Amniotic epithelial cell (primary cell): ENCODE measurements at places on chromosomes 13 and 19.

DNA sequence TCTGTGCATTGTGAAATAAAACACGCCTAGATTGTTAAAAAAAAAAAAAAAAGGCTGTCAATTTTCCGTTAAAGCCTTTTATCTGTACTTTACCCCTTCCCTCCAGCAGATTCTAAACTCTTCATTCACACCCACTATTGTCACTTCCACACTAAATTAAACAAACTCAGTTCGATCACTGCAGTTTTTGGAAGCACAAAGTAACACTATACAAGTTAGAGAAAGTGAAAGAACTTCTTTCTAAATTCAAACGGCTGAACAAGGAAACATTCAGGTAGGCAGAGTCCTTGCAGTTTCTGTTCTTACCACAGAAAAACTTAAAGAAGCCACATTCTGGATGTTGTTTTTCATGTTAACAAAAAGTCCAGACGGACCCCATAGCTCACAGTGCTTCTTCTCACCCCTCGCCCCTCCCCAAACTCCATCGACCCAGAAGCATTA is 27.5 kb upstream of the UBE2L5 start:
- peak; percentile 17 for DNase-seq

GRCh38 chr19:48499316-48500090 is 12.1 kb downstream of the LMTK3 start:
- no peak for DNase-seq

DNA sequence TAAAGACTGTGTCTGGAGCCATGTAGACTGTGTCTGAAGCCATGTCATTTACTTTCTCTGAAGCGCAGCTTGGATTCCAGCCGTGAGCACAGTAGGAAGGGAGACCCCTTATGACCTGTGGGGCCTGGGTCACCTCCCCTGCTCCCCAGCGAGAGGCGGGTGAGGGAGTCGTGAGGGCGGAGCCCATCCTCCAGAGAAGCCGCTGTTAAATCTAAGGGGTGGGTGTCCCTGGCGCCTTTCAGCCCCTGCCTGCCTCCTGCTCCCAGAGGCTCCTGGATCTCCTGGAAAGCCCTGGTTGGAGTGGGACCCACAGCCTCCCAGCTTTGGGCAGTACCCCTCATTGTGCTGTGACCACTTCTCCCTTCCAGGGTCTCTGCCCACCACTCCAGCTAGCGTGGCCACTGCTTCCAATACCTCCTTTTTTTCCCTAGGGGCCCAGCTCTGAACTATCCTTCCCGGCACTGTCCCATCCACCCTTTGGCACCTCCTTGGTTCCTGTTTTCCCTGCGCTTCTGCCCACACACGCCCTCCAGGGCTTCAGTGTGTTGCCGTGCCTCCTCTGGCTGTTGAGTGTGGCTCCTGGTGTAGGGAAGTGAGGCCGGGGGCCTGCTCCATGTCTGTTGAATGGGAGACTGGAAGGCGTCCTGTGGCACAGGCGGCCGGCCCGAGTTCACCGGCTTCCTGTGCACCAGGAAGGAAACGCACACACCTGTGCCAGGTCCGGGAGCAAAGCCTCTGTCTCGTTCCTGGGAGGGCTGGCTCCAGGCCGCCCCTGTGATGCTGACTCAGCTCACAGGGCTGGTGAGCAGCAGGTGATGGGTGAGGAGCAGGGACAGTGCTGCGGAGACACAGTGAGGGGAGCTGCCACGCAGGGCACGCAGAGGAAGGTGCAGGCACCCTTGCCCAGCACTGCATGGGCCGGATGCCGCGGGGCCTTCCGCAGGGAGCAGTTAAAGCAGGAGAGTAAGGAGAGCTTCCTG is 29.4 kb downstream of the ATP4B start:
- DNase-seq, result no peak

DNA sequence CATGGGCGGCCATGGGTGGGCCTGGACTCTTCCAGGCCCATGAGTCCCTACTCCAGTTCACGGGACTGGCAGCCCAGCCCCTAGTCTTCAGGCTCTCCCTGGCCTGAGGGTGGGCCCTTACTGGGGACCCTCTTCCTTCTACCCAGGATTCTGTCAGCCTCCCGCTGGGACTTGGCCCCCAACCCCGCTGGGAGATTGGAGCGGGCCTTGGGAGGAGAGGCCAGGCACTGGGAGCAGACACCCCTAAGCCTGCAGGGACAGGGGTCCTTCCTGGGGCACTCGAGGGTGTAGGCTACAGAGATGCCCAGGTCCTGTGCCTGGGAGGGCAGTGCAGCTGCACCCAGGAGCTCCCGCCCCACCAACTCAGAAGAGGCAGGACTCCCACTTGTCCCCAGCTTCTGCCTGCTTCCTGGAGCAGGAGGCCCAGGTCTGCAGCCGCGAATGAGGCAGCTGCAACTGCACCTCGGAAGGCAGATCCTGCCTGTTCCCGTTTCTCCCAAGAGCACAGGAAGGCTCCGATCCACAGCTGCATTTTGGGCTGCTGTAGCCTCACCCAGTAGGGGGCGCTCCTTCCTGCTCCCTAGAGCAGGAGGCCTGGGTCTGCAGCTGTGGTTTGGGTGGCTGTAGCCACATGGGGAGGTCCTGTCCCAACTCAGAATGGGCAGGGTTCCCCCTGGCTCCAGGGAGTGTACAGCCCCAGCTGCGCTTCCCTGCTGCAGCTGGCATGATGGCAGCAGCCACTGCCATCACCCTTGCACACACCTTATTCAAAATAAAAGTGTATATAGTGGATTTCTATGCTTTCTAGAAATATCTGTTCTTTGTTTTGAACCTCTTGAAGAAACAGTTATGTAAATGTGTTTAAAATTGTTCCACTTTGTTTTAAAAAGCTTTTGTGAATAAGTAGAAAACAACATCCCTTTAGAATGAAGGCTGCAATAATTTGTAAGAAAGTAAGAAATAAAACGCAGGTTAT is 46.8 kb downstream of the TEX26 start:
- peak; percentile 31 for DNase-seq

- DNase-seq, result peak; percentile 4
These were observed at the start of gene HTR2A for GRCh38 chr13:46896341-46897137. Gene HTR2A (minus strand): TSS chr13:46897053. CDS start chr13:46895906, 1,147 bp downstream.
